ENCODE measurements at places on chromosomes 16 and 17. TPM values are rescaled to one million over a fixed set of nuclear protein-coding genes. Genes with fewer than 3 reads are reported as not detected.
A peak's percentile ranks its signal among the peaks of the same experiment; 100 is the strongest.

GRCh38 chr16:10097271-10097670 is 85.0 kb downstream of the GRIN2A start:
- DNase-seq: no peak

Gene PIRT
- total RNA-seq: 0.09 TPM

DNA sequence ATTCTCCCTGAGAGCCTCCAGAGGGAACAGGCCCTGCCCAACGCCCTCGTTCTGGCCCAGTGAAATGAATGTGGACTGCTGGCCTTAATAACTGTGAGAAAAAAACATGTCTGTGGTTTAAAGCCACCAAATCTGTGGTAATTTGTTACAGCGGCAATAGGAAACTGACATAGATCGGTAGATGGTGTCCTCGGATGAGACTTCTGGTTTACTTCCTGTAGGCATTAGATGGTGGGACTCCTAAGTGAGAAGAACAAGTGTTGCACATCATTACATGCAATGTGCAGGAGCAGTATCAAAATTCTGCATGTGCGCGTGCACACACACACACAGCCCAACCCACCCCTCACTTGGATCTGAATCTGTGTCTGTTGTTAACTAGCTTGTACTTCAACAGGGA is 42.0 kb downstream of the CDK5R1 start:
- no peak for DNase-seq

- DNase-seq: no peak
Measured at GRCh38 chr17:79574108-79574507, 36.7 kb downstream of the RBFOX3 start.

GRCh38 chr17:68106085-68106484 is 70.5 kb downstream of the KPNA2 start:
- no peak for DNase-seq

DNA sequence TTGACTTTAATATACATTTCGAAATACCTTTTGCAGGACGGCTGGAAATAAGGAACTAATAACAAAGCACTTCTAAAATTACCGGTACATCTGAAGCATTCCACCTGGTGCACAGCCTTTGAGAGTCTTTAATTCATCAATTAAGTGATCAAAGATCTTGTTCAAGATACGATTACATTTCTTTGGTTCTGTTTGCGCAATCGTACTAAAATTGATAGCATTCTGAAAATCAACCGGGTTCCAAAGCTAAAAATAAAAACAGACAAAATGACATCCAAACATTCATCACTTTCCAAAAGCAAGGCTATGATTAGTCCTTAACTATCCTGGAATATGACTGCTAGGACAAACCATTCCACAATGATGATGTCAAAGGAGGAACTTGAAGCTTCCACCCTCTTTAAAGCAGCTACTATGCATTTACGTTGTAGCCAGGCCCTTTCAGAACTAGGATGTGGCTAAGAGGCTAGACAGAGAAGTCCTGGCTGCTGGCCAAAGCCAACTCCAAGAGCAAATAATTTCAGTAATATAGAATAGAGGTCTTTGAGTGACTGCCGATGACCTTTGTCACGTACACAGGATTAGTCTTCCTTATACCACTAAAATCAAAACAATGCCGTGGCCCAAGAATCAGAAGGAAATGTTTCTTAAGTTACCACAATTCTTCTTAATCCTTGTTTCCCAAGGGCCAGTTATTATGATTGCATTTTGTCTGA is 299.8 kb upstream of the PSMD7 start:
- no peak for DNase-seq

Gene TXNDC11
- 53.0 TPM for total RNA-seq

DNA sequence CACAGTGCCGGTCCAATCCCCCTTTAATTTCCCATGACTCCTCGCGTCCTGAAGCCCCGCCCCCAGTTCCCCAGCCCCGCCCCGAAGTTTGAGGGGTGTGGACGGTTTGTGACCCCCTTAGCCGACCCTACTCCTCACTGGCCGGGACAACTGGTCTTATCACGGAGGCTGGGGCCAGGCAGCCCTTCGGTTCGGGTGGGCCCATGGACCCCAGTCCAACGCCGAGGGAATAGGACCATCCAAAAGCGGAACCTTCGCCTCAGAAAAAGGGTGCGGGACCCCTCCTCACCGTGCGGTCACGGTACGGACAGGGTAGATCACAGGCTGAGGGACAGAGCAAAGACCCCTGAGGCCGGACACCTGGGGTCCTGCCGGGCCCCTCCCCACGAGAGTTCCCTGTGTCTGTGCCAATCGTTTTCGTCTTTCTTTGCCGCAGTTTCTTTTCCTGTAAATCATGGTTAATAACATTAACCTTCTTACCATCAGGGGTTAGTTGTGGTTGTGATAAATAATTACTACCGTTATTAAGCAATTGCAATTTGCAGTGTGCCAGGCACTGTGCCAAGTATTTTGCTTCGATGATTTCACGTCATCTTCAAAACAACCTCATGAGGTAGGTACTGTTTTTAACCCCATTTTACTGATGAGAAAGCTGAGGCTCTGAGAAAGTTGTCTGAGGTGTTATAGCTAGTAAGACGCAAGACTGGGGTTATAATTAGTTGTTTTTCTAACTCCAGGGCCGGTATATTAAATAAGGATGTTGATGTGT is 543 bp downstream of the TMUB2 start:
- peak; percentile 59 for DNase-seq

- no peak for DNase-seq
Measured at GRCh38 chr17:57032343-57032742, 52.7 kb upstream of the AKAP1 start.

Gene TGFB1I1
- total RNA-seq: 16.1 TPM

DNA sequence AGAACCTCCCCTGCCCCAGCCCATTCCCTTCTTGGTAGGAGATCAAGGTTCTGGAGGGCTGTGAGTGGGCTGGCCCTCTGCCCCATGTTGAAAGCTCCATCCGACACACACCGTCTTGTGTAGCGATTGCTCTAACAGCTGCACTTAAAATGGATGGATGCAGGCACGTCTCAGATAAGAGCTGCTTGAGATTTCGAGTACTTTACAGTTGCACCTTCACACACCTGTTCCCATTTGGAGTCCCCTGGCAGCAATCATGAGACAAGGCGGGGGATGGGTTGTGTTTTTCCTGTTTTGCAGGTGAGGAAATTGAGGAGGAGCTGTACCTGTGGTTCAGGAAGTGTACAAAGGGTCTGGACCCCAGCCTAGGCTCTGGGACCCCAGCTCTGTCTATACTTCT is 25.6 kb upstream of the TAC4 start:
- DNase-seq: no peak

Gene HNF1B
- total RNA-seq: not detected

GRCh38 chr16:85362443-85362842 is 250.2 kb upstream of the CIBAR2 start:
- no peak for DNase-seq

Gene LRRC46
- 0.24 TPM for total RNA-seq

DNA sequence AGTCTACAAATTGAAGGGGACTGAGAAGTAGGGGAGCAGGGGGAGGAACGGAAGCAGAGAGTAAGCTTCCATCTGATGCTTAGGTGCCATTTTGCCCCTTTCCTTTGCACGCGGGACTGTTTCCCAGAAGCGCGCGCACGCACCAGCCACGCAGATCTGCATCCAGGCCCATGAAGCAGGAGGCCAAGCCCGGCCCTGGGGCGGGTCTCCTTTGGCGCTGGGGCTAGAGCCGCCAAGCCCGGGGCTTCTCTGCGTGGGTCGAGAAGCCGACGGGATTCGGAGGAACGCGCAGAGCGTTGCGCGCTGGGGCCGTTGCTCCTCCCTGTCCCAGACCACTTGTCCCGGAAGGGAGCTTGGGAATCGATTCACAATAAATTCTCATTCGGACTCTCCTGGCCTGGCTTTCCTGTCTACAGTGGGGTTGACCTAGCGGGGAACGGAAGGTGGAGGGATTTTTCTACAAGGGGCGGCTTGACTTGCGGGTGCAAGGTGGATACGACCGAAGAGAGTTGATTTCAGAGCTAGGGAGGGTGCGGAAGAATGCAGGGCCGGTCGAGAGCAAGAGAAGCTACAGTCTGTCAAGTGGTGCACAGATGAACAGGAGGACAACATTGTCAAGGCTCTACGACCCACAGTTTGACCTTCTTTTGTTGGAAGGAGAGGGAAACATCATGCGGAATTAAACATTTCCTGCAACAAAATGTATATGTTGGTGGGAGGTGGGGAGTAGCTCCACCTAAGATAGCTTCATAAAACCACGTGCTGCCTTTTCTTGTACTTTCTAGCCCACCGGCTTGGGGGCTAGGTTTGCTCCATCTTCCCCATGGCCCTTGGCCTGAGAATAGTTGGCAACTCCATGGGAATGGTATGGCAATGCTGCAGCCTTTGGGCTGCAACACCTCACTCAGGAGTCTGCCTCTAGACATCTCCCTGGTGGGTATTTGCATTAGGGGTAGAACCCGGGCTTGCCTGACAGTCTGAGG is 4.5 kb downstream of the HOXB9 start:
- DNase-seq: no peak

Gene CACNA1H
- total RNA-seq: 1.8 TPM

DNA sequence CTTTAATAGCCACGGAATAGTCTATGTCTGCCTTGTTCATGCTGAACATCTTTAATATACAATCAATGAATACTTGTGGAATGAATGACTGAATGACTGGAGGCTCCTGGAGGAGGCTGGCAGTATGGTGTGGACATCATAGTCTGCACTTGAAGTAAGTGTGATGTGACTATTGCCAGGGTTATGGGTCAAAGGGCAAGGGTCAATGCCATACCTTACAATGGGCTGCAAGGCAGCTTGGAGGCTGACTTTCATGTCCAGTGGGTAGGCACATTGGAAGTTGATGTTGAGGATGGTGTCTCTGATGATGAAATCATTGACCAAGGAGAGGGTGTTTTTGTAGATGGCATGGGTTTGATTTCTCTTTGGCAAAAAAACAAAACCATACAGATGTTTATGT is 7.9 kb downstream of the GP2 start:
- DNase-seq: no peak

DNA sequence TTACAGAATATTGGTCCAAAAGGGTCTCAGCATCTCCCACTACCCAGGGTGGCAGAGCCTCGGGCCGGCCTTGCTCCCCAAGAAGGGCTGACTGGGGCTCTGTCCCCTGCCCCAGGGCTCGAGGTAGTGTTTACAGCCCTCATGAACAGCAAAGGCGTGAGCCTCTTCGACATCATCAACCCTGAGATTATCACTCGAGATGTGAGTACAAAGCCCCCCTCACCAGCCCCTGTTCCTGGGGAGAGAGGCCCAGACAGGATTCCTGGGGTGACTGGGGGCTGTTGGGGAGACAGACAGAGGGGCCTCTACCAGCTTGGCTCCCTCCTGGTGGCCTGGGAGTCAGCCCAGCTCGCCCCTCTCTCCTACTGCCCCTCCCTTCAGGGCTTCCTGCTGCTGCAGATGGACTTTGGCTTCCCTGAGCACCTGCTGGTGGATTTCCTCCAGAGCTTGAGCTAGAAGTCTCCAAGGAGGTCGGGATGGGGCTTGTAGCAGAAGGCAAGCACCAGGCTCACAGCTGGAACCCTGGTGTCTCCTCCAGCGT is 6.1 kb upstream of the NLRC5 start:
- no peak for DNase-seq

Gene SPNS3
- total RNA-seq: 0.47 TPM
